ENCODE measurements at places on chromosomes 11 and 22.

DNA sequence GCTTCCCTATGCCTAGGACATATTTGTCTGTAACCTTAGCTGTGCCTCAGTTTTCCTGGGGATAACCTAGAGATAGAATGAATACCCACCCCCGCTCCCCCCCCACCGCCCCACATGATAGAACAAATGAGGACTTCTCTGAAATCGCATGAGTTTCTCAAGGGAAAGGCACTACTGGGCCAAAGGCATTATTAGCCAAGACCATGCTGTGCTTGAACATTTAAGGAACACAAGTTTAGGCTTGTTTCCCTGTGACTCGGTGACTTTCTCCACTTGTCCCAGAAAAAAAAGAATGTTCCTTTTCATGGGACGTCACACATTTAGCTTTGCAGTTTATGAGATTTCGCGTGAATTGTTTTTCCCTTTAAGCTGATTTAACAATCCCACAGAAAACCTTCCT lies 51.4 kb upstream of the CRTAM start:
- DNase-seq = no peak

DNA sequence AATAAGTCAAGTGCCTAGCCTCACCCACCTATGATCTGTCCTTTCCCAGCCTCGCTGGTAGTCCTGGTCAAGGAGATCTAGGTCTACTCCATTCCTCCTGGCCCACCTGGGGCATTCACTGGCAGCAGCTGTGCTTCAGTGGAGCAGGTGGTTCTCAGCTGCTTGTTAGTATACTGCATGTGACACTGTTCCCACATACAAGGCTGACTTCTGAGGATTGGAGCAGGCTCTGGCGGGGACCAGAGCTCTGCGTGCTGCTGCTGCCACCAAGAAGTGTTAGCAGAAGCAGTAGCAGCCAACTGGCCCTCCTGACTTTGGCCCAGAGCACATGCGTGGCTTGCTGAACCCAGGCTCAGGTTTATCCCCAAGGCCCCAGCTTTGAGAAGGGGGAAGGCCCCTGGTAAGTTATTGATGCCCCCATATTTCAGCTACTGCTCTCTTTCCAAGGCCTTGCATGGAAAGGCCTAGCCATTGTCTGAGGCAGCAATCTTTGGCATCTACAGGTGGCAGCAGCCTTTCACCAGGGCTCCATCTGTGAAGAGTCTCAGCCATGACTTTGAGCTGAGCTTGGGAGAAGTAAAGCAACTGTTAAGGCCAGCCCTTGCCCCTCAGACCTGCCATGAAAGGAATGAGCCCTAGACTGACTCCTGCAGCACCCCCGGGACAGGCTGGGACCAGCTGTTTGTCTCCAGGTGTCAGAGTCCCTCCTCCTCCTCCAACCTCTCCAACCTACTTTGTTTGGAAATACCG lies 26.5 kb downstream of the ARHGAP1 start:
- no peak for DNase-seq

DNA sequence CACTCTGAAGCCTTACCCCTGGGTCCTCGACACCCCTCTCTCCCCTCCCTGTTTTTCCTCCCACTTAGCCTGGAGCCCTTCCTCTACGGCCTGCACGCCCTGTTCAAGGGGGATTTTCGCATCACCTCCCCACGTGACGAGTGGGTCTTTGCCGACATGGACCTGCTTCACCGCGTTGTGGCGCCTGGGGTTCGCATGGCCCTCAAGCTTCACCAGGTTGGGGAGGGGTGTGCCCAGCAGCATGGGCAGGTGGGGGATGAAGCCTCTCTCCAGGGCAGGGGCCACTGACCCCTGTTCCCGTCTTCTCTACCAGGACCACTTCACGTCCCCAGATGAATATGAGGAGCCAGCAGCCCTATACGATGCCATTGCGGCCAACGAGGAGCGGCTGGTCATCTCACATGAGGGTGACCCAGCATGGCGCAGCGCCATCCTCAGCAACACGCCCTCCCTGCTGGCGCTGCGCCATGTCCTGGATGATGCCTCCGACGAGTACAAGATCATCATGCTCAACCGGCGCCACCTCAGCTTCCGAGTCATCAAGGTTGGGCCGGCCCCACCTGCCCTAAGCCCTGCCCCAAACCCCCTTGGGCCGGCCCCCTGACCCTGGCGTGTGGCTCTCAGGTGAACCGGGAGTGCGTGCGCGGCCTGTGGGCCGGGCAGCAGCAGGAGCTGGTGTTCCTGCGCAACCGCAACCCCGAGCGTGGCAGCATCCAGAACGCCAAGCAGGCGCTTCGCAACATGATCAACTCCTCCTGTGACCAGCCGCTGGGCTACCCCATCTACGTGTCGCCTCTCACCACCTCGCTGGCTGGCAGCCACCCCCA lies 2.8 kb upstream of the SIPA1 start:
- DNase-seq = no peak

GRCh38 chr11:3860375-3860774 lies 4.9 kb downstream of the STIM1 start:
- no peak for DNase-seq
